ENCODE measurements at places on chromosomes 16 and 17.

DNA sequence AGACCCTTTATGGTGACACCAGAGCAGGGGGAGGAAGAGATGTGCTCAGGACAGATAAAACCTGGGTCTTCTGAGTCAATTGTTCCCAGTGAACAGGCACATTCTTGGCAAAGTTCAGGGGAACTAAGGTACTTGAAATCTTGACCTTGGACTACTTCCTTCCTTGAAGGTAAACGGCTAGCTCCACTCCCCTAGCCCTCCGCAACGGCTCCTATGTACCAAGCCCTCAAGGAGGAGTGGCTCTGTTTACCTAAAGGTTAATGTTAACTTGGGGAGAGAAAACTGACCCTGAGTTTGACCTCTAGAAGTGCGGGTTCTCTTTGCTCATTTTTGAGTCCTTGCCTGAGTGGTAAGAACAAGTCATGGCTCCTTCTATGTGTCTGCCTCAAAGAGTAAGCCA, 7.8 kb downstream of the TTLL6 start:
- no peak for DNase-seq

DNA sequence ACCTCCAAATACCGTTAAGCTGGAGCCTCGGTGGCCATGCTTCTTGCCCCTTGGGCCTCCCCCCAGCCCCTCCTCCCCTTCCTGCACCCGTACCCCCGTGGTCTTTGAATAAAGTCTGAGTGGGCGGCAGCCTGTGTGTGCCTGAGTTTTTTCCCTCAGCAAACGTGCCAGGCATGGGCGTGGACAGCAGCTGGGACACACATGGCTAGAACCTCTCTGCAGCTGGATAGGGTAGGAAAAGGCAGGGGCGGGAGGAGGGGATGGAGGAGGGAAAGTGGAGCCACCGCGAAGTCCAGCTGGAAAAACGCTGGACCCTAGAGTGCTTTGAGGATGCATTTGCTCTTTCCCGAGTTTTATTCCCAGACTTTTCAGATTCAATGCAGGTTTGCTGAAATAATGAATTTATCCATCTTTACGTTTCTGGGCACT, 928 bp downstream of the HBA1 start:
- no peak for DNase-seq

DNA sequence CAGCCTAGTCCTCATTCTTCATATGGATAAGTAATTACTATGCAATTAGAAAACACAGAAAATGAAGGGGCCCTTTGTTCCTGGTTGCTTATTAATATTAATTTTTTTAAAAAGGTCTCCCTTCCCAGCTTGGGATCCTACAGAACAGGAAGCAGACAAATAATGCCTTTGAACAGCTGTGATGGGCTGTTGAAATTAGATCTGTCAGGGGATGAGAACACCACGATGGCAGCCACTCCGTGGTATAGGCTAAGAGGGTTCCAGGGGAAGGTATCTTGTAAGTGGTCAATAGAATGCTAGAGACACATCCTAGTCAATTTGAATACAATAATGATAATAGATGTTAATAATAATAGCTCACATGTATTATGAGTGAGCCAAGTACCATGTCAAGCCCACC, 83.1 kb downstream of the CCDC182 start:
- no peak for DNase-seq

DNA sequence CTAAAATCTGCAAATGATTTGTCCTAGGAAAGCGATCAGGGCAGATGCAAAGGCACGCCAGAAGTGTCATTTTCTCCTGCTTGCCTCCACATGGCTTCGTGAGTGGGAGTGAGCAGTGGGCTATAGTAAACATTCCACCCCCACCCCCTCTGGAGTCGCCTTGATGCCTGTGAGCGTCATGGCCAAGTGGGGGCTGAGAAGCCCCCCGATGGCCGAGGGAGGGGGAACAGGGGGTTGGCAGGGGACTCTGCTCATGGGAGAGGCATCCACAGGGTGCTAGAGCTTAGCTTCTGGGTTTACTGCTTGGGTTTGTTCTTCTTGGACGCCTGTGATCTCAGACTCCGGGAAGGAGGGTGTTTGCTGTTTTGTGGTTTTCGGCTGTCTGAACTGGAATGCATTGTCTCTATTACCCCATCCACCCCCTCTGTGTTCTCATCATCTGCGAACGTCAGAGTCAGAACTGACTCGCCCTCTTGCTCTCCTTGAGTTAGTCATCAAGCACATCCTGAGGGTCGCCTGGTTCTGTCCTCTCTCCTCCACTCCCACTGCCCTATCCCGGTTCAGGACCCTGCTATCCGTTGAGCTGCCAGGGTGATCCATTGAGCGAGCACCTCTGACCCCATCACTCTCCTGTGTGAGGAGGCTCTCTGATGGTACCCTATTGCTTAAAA, 15.4 kb downstream of the TNS4 start:
- peak; percentile 75 for DNase-seq

DNA sequence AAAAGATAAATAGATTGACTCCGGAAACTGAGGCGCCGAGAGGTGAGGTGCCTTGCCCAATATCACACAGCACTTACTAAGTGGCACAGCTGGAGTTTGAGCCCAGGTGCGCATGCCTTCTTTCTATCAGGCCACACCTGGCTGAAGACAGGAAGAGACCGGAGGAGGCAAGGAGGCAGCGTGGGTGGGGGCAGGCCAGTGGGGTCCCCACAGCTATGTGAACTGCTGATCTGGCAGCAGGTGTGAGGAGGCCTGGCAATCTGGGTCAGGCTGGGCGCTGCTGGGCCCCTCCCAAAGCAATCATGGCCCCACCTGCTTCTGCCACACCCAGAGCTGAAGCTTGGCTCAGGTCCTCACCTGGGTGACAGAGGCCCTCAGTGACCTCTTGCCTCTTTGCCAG, 1.9 kb upstream of the GDPD3 start:
- DNase-seq, result no peak

DNA sequence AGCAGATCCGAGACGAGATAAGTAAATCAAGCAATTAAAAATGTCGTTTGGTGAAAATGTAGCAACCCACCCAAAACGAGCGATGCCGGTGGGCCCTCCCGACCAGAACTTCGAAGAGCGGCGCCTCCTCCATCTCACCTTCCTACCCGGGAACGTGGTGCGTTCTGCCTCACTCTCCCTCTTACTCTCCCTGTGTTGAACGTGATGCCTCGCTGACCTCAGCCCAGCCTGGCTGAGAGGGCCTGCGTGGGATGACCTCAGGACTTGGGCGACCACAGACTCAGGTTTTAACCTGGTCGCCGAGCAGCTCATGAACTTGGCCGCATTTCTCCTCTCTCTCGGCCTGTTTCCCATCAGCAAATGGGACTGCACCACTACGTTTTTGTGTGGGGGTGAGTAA, 69.7 kb upstream of the RPL38 start:
- DNase-seq, result peak; percentile 38

- DNase-seq, result no peak
These were observed 14.1 kb downstream of the CD7 start for GRCh38 chr17:82302991-82303943.

DNA sequence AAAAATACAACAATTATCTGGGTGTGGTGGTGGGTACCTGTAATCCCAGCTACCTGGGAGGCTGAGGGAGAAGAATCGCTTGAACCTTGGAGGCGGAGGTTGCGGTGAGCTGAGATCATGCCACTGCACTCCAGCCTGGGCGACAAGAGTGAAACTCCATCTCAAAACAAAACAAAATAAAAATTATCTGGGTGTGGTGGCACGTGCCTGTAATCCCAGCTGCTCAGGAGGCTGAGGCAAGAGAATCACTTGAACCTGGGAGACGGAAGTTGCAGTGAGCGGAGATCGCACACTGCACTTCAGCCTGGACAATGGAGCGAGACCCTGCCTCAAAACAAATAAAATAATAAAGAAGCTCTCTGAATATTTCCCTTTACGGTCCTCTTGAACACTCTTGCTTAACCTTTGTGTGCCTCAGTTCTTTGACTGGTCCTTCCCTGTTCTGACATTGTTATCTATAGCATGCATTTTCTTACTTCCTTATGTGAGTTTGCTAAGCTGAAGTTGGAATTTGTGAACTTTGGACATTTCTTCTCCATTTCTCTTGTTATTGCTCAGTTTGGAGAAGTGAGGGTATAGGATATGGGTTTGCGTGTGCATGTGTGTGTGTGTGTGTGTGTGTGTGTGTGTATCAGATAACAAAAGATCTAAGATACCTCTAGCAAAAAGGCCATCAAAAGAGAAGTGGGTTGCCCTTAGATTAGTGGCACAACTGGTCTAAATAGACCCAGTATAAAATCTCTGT, 29.7 kb upstream of the WSB1 start:
- no peak for DNase-seq

DNA sequence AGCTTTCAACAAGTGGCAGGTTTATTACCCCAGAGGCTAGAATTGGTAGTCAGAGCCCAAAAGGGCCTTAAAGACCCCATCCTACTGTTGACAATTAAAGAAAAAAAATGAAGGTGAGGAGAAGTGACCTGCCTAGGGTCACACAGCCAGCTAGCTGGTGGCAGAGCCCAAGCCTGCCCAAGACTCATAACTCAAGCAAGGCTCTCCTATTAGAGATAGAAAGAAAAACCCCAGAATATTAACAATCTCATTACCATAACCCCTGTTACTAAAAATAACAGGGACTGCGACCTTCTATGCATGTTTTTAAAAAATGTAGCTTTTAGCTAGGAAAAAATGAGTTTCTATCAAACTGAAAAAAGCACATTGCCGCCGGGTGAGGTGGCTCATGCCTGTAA, 14.0 kb downstream of the HSPB9 start:
- DNase-seq, result no peak
